Activated naive CD4-positive, alpha-beta T cell treated with anti-CD3 and anti-CD28 coated beads for 36 hours (primary cell): ENCODE measurements at places on chromosomes 2 and 18. TPM values are rescaled to one million over a fixed set of nuclear protein-coding genes. Genes with fewer than 3 reads are reported as not detected.

GRCh38 chr18:79857082-79857671 lies 59.4 kb downstream of the KCNG2 start:
- H3K27ac ChIP-seq, result no peak overlapping the region
- H3K4me3 ChIP-seq, result no peak overlapping the region
- DNase-seq, result no peak

DNA sequence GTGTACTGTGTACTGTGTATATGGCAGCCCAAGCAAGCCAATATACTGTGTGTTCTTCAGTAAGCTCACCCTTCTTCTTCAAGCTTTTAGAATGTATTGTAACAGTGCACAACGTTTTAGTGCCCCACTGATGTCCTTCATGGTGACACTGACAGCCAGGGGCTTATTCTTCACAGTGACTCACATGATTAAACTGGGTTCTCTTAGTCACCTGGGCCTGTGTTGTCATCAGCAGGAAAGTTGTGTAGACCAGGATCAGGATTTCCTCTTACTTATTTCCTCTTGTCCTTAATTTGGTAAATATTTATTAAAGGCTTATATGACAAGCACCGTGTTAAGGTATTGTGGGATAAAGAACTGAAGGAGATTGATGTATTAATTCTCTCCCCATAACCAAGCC lies 67.9 kb upstream of the THOC1 start:
- H3K27me3 ChIP-seq, result peaks cover 3% of the 10 kb centered on the region
- DNase-seq, result no peak
- H3K4me3 ChIP-seq, result no peak overlapping the region

- no peak overlapping the region for H3K4me3 ChIP-seq
- DNase-seq, result no peak
- peaks cover 9% of the 10 kb centered on the region for H3K4me1 ChIP-seq
- H3K36me3 ChIP-seq, result no peaks in the 10 kb centered on the region
These were observed 28.0 kb upstream of the PPP1R1C start for GRCh38 chr2:181957668-181958067.

Gene VWC2L
- not detected for total RNA-seq

DNA sequence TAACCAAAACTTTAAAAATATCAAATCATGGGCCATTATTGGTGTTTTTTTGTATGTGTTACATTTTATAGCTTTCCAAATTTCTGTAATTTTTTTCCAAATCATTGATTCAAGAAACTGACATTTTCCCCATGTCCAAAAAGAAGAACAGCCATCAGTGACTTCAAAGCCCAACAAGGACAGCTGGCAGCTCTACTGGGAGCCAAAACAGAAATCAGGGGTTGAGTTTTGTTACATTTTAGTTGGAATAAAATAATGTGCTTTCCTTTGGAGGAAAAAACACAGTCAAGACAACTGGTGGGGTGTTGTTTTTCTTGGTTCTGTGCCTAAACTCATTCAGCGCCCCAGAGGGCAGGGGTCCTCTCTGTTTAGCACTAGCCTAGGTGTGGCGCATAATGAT lies 23.8 kb downstream of the AKAIN1 start:
- no peaks in the 10 kb centered on the region for H3K27me3 ChIP-seq
- H3K36me3 ChIP-seq, result peaks cover 5% of the 10 kb centered on the region
- no peak for DNase-seq

Gene QPCT
- total RNA-seq, result not detected

GRCh38 chr2:206064077-206064476 lies 21.9 kb downstream of the INO80D start:
- H3K36me3 ChIP-seq, result peaks cover 24% of the 10 kb centered on the region
- no peak for DNase-seq
- H3K4me3 ChIP-seq, result no peak overlapping the region
- no peaks in the 10 kb centered on the region for H3K27me3 ChIP-seq
- peaks cover 24% of the 10 kb centered on the region for H3K4me1 ChIP-seq

DNA sequence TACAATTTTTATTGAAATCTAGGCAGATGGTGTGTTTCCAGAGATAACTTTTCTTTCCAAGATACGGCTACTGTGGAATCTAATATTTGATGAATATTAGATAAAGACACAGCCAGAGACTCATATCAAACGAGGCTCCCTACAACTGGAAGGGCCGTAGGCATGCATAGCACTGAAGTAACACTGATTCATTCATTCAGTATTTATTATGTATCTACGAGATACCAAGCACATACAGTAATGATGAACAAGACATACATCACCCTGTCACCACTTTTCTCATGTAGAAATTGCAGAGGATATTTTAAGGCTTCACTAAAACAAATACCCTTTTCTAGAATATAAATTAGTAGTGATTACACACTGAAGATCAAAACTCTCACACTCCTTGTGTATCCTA lies 74.5 kb downstream of the KCTD18 start:
- no peak for DNase-seq
- no peaks in the 10 kb centered on the region for H3K27me3 ChIP-seq
- H3K4me3 ChIP-seq, result no peak overlapping the region
- no peak overlapping the region for H3K27ac ChIP-seq
- no peaks in the 10 kb centered on the region for H3K36me3 ChIP-seq
- peaks cover 2% of the 10 kb centered on the region for H3K4me1 ChIP-seq

DNA sequence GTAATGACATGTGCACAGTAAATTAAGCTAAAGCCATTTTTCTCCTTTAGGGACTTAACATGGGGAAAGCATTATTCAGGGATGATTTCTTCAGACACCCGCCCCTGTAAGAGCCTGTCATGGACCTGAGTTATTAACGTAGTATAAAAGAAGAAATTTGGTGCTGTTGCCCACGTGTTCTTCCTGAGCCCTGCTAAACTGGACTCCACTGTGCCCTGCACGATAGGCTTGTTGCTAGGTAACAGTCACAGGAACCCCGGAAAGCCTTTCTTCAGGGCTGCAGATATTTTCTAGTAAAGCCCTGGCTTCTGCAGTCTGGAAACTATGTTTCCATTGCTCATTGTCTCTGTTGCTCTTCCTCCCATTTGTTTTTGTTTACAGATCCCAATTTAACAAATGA lies 157.9 kb downstream of the LRRC30 start:
- no peak for DNase-seq
- no peaks in the 10 kb centered on the region for H3K36me3 ChIP-seq
- no peak overlapping the region for H3K4me3 ChIP-seq
- no peak overlapping the region for H3K27ac ChIP-seq
- H3K27me3 ChIP-seq, result no peaks in the 10 kb centered on the region

Gene ASXL3
- not detected for total RNA-seq

- H3K27me3 ChIP-seq, result no peaks in the 10 kb centered on the region
- H3K4me3 ChIP-seq, result peak overlapping the region; percentile 68
- no peak for DNase-seq
- H3K27ac ChIP-seq, result peak overlapping the region; percentile 36
- peaks cover 45% of the 10 kb centered on the region for H3K4me1 ChIP-seq
These were observed 1.4 kb downstream of the DNMT3A start for GRCh38 chr2:25340181-25340921.

Gene AQP12B
- total RNA-seq, result not detected

- H3K27me3 ChIP-seq, result peaks cover under 1% of the 10 kb centered on the region
- no peak for DNase-seq
- H3K36me3 ChIP-seq, result no peaks in the 10 kb centered on the region
- no peak overlapping the region for H3K4me3 ChIP-seq
These were observed 33.3 kb upstream of the PGAP1 start for GRCh38 chr2:196959734-196960338.

GRCh38 chr2:230643576-230644291 lies 68.9 kb upstream of the CAB39 start:
- H3K36me3 ChIP-seq, result no peaks in the 10 kb centered on the region
- H3K4me3 ChIP-seq, result peak overlapping the region; percentile 47
- H3K4me1 ChIP-seq, result peaks cover 33% of the 10 kb centered on the region
- peak; percentile 83 for DNase-seq
- H3K27ac ChIP-seq, result peak overlapping the region; percentile 96
- no peaks in the 10 kb centered on the region for H3K27me3 ChIP-seq

Gene METTL21A
- total RNA-seq, result 19.0 TPM

Gene KCNG3
- 0.19 TPM for total RNA-seq

DNA sequence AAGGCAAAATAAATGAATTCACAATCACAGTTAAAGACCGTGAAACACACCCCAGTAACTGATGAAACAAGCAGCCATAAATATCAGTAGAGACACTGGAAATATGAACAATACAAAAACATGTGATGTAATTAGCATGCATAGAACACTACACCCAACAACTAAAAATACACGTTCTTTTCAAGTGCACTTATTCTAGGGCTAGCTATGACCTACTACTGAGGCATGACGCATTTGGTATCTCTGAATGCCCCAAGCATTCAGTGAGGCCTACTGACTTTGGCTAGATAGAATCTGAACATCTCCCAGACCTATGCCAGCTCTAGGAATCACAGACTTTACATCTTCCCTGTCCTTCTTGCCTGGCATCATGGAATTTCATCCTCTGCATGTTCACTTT lies 450.0 kb upstream of the ID2 start:
- no peaks in the 10 kb centered on the region for H3K36me3 ChIP-seq
- peaks cover 10% of the 10 kb centered on the region for H3K4me1 ChIP-seq
- no peak for DNase-seq
- H3K4me3 ChIP-seq, result no peak overlapping the region
- H3K27me3 ChIP-seq, result peaks cover 25% of the 10 kb centered on the region
- H3K27ac ChIP-seq, result no peak overlapping the region

GRCh38 chr2:147855977-147856376 lies 11.1 kb downstream of the ACVR2A start:
- H3K27me3 ChIP-seq, result no peaks in the 10 kb centered on the region
- peaks cover 36% of the 10 kb centered on the region for H3K4me1 ChIP-seq
- H3K36me3 ChIP-seq, result no peaks in the 10 kb centered on the region
- DNase-seq, result no peak
- no peak overlapping the region for H3K27ac ChIP-seq

- H3K27ac ChIP-seq, result no peak overlapping the region
- no peaks in the 10 kb centered on the region for H3K27me3 ChIP-seq
- H3K36me3 ChIP-seq, result peaks cover 1% of the 10 kb centered on the region
These were observed 177.3 kb downstream of the HDAC4 start for GRCh38 chr2:239223310-239224198.

Gene KCNG2
- total RNA-seq, result not detected

Gene TTN
- 0.91 TPM for total RNA-seq

Gene HOXD10
- total RNA-seq, result not detected

DNA sequence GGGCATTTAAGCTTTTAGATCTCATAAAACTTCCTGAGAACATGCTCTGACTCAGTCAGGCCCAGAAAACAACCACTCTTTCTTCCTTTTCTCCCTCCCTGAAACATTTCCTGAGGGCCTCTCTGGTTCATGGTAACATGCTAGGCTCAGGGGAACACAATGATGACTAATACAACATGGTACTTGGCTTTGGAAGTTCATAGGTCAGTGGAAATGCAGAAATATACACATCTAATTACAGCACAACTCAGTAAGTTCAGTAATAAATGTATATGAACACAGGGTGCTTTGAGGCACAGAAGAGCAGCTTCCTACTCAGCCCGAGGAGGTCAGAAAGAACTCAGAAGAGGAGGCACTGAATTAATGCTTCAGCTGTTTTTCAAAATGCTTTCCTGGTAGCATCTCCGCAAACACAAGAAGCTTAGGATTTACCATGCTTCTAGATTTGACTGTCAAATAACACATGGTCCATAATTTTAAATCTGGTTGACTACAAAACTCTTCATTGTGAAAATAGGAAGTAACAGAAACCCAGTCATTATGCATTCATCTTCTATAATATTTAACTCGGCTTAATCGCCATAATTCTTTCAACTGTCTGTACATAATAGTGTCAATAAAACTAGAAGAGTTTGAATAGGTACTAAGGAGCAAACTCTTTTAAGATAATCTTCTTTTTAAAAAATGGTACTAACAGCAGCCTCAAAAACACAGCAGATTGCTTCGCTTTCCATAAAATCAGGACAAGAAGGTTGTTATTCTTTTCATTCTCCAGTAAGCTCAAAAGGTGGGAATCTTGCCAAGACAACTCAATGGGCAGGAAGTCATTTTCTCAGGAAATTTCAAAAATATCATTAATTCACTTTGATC lies 251.3 kb downstream of the DLGAP1 start:
- no peak overlapping the region for H3K27ac ChIP-seq
- no peaks in the 10 kb centered on the region for H3K36me3 ChIP-seq
- DNase-seq, result no peak
- no peaks in the 10 kb centered on the region for H3K27me3 ChIP-seq
- H3K4me1 ChIP-seq, result no peaks in the 10 kb centered on the region

DNA sequence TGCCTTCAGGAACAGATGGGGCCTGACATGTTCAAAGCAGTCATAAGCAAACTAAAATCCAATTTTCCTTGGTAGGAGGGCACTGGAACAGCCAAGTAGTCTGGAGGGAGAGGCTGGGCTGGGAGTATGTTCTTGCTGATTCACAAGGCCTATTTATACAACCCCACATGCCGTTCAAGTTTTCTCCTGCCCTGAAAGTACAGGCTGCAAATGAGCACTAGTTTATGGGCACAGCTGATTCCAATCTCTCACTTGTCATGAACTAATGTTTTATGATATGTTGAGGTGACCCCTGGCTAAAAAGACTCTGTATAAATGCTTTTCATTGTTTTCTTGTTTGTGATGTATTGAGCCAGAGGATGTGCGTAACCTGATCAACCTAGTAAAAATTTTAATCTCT lies 183.4 kb upstream of the SRD5A2 start:
- no peaks in the 10 kb centered on the region for H3K36me3 ChIP-seq
- no peaks in the 10 kb centered on the region for H3K27me3 ChIP-seq
- DNase-seq, result no peak
- H3K4me3 ChIP-seq, result no peak overlapping the region
- H3K27ac ChIP-seq, result no peak overlapping the region
- no peaks in the 10 kb centered on the region for H3K4me1 ChIP-seq

- no peaks in the 10 kb centered on the region for H3K36me3 ChIP-seq
- H3K27me3 ChIP-seq, result peaks cover 7% of the 10 kb centered on the region
- no peak overlapping the region for H3K4me3 ChIP-seq
- DNase-seq, result peak; percentile 23
- no peak overlapping the region for H3K27ac ChIP-seq
- H3K4me1 ChIP-seq, result no peaks in the 10 kb centered on the region
These were observed 227.7 kb downstream of the RPIA start for GRCh38 chr2:88919087-88919738.

Gene GLI2
- not detected for total RNA-seq

- no peaks in the 10 kb centered on the region for H3K27me3 ChIP-seq
- no peaks in the 10 kb centered on the region for H3K36me3 ChIP-seq
- H3K4me1 ChIP-seq, result no peaks in the 10 kb centered on the region
- no peak overlapping the region for H3K27ac ChIP-seq
- no peak for DNase-seq
These were observed 751.2 kb upstream of the NRXN1 start for GRCh38 chr2:51782921-51783765.

Gene POTEF
- total RNA-seq, result not detected

Gene CCBE1
- total RNA-seq, result not detected

Gene TMEFF2
- total RNA-seq, result not detected

Gene C2orf78
- not detected for total RNA-seq

- H3K4me1 ChIP-seq, result no peaks in the 10 kb centered on the region
- no peak for DNase-seq
- H3K36me3 ChIP-seq, result no peaks in the 10 kb centered on the region
- no peak overlapping the region for H3K27ac ChIP-seq
These were observed 152.8 kb upstream of the ZNF519 start for GRCh38 chr18:14285053-14285452.

DNA sequence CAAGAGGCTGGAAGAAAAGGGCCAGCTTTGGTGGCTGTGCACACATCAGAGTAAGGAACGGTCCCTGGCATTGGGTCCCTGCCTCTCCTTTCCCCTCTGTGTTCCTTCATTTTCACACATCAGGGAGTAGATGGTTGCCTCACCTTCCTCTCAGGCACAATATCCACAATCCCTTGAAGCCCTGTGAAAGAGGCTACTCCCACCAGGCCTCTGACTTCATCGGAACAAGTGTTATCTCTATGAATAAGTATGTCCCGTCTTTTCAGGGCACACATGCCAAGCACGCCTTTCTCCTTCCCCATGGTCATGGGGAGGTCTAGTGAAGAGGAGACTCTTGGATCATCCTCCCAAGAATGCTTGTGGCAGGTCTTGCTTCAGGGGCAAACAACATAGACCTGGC lies 61.2 kb upstream of the LMAN1 start:
- no peaks in the 10 kb centered on the region for H3K36me3 ChIP-seq
- H3K27me3 ChIP-seq, result peaks cover 19% of the 10 kb centered on the region
- no peak overlapping the region for H3K4me3 ChIP-seq
